Thoracic aorta (tissue), 2 donors: ENCODE measurements at places on chromosomes 2 and 18. TPM values are rescaled to one million over a fixed set of nuclear protein-coding genes. Genes with fewer than 3 reads are reported as not detected.

Gene CIB4
- total RNA-seq, result not detected

Gene IL1R1
- total RNA-seq, result 281 TPM

Gene COL3A1
- total RNA-seq, result 875 TPM

Gene CCDC85A
- total RNA-seq, result 4.2 TPM

Gene GATA6
- total RNA-seq, result 92.8 TPM

Gene EIF2B4
- total RNA-seq, result 31.5 TPM

GRCh38 chr2:133247631-133248030 is 320.6 kb downstream of the NCKAP5 start:
- no peak overlapping the region for H3K4me3 ChIP-seq
- H3K36me3 ChIP-seq, result no peaks in the 10 kb centered on the region
- no peaks in the 10 kb centered on the region for H3K4me1 ChIP-seq
- H3K27ac ChIP-seq, result no peak overlapping the region
- no peak for DNase-seq
- H3K27me3 ChIP-seq, result no peaks in the 10 kb centered on the region

GRCh38 chr2:118062669-118063068 is 25.6 kb upstream of the INSIG2 start:
- no peaks in the 10 kb centered on the region for H3K36me3 ChIP-seq
- H3K4me1 ChIP-seq, result no peaks in the 10 kb centered on the region
- H3K27me3 ChIP-seq, result no peaks in the 10 kb centered on the region
- no peak overlapping the region for H3K4me3 ChIP-seq
- no peak for DNase-seq

- no peak for DNase-seq
- H3K27me3 ChIP-seq, result no peaks in the 10 kb centered on the region
- H3K27ac ChIP-seq, result no peak overlapping the region
- H3K36me3 ChIP-seq, result no peaks in the 10 kb centered on the region
- H3K4me1 ChIP-seq, result no peaks in the 10 kb centered on the region
- no peak overlapping the region for H3K4me3 ChIP-seq
Measured at GRCh38 chr18:2480536-2480935, 90.8 kb downstream of the METTL4 start.

DNA sequence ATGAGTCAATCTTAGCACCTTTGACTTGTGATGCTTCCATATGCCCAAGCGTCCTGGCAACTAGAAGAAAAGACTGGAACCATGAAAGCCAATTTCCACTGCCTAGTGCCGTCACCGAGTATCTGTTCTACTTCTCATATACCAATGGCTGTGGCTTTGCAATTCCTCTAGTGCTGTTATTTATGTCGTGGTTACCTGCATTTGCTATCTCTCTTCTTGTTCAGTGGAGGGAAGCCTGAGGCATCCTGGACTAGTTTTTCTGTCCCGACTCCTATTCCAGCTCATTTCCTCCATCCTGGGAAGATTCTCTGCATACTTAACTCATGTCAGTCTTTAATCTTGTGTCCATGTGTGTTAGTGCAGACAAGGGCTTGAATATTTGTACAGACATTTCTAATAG is 117.9 kb downstream of the FEZ2 start:
- H3K4me1 ChIP-seq, result peaks cover 27% of the 10 kb centered on the region
- no peak overlapping the region for H3K27ac ChIP-seq
- peaks cover 27% of the 10 kb centered on the region for H3K36me3 ChIP-seq
- no peaks in the 10 kb centered on the region for H3K27me3 ChIP-seq

DNA sequence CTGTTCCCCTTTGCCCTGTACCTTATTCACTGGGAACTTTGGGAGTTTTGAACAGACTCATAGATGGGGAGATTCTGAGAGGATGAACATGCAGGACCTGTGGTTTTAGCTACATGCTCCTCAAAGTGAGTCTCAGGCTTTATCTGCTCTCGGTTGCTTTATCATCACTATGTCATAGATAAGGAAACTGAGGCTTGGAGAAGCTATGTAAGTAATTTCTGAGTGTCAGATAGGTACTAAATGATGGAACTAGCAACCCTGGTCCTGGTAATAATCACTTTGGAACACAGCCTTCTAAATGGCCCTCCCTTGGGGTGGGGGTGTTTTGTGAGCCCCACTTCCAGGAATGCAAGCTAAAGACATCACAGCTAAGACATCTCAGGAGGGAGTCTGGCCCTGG is 186.2 kb upstream of the MEX3C start:
- no peaks in the 10 kb centered on the region for H3K4me1 ChIP-seq
- no peak for DNase-seq
- no peaks in the 10 kb centered on the region for H3K27me3 ChIP-seq
- H3K27ac ChIP-seq, result no peak overlapping the region
- H3K4me3 ChIP-seq, result no peak overlapping the region

GRCh38 chr2:202671317-202672035 is 36.7 kb downstream of the FAM117B start:
- H3K27ac ChIP-seq, result no peak overlapping the region
- DNase-seq, result no peak
- no peak overlapping the region for H3K4me3 ChIP-seq
- H3K36me3 ChIP-seq, result no peaks in the 10 kb centered on the region
- H3K4me1 ChIP-seq, result no peaks in the 10 kb centered on the region
- no peaks in the 10 kb centered on the region for H3K27me3 ChIP-seq

- H3K4me1 ChIP-seq, result no peaks in the 10 kb centered on the region
- H3K27me3 ChIP-seq, result no peaks in the 10 kb centered on the region
- no peak overlapping the region for H3K27ac ChIP-seq
- H3K4me3 ChIP-seq, result no peak overlapping the region
- DNase-seq, result no peak
Measured at GRCh38 chr18:2180586-2180985, 390.7 kb downstream of the METTL4 start.

DNA sequence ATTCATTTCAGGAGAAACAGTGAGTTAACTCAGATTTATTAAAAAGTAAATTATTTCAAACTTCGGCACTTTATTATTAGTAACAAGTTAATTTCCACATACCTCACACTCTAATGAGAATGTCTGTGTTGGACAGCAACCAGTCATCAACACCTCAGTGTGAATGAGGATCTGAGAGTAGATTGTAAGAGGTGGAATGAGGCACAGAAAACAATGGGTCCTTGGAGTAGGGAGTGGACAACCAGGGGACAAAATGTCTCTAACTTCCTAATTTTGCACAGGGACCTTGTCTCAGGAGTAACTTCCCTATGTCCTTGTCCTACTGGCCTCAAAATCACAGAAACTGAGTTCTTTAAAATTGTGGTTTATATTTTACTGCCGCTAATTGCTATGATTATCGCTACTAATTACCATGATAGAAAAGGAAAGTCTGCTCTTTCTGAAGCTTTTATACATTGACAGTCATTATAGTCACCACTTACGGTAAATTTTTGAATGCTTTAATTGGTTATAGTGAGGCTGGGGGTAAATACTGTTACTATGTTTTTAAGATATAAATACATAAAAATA is 82.2 kb upstream of the LRPPRC start:
- peaks cover 9% of the 10 kb centered on the region for H3K4me1 ChIP-seq
- no peak overlapping the region for H3K4me3 ChIP-seq
- no peak overlapping the region for H3K27ac ChIP-seq
- H3K36me3 ChIP-seq, result no peaks in the 10 kb centered on the region

DNA sequence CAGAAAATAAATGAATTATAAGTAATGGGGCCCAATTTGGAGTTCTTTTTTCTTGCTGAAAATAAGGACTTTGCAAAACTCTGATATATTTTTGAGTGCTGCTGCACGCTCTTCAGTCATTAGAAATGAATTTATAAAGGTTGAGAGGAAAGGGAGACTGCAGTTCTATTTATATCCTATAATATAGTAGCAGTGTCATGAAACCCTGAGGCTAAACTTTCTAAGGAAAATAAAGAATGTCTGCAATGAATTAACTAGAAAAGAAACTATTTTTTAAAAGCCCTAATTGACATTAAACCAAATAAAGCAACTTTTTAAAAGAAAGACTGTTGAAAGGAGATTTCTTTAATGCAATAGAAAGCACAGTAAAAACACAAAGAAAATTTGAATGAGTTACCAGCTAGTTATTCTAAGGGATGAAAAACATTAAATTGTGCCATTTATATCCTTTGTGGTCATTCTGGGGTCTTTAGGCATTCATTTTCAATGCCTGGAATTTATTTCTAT is 1072.8 kb upstream of the TMEFF2 start:
- H3K27ac ChIP-seq, result no peak overlapping the region
- no peaks in the 10 kb centered on the region for H3K27me3 ChIP-seq
- no peaks in the 10 kb centered on the region for H3K4me1 ChIP-seq
- H3K4me3 ChIP-seq, result no peak overlapping the region

- H3K27me3 ChIP-seq, result no peaks in the 10 kb centered on the region
- H3K4me3 ChIP-seq, result no peak overlapping the region
- peaks cover 8% of the 10 kb centered on the region for H3K4me1 ChIP-seq
- H3K36me3 ChIP-seq, result no peaks in the 10 kb centered on the region
- no peak for DNase-seq
Measured at GRCh38 chr2:45445037-45445436, 166.0 kb downstream of the SRBD1 start.

DNA sequence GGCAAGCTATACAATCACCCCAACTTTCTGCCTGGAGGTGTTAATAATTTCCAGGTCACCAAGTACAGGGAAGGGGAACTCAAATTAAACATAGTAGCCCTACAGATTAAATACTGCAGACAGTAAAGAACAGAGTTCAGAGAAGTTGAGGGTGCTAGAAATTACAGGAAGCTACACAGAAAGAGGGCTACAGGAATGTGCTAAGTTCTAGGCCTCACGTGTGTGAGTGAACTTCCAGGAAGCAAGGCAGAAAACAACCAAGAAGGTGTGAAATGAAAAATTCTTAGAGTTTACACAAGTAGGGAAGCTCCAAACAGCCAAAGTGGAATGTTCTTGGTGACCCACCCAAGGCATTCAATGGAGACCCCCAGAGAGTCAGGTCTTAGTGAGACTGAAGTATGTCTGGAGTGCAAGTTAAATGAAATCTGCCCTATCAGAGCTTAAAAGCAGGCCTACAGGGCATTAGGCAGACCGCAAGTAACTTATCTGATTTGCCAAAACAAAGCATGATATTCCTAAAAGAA is 58.1 kb upstream of the RNU4ATAC start:
- H3K36me3 ChIP-seq, result peaks cover 15% of the 10 kb centered on the region
- H3K4me3 ChIP-seq, result no peak overlapping the region
- H3K4me1 ChIP-seq, result peaks cover 6% of the 10 kb centered on the region
- H3K27ac ChIP-seq, result no peak overlapping the region
- no peak for DNase-seq
